Adipocyte (in vitro differentiated cells): ENCODE measurements at places on chromosomes 7 and 10.

DNA sequence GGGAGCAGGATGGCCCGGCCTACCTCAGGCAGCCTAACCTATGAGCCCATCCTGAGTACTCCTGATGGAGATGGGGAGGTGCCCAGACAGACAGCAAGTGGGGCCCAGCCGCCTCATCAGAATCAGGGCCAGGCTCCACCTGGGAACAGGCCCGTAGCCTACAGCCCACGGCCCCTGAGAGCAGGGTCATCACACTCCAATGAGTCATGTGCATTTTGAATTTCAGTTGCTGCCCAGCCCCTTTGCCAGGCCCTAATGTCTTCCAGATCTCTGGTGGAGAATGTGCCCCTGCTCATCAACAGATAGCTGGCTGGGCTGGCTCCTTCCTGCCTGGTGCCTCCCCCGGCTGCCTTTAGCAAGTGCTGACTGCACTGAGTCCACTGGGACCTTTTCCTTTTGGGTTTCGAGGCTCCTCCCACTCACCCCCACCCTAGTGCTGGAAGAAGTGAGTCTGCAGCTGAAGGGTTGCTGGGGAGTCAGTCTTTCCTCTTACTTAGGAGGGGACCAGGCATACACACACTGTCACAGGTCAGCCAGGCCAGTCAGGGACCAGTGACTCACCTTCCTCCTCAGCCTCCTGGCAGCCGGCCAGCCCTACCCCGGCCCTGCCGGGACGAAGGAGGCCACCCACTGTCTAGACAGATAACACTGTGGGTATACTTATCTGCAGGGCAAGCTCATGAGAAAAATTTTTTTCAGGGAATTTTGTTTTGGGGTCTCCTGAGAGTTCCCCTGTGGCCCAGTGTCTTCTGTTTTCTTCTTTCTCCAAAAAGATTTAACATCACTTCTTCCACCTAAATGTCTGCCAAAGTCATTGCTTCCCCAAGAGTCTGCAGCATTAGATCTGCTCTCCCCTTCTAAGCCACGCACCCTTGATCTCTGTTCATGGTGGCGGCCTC, 9.1 kb upstream of the ASIC3 start:
- DNase-seq: peak; percentile 74

DNA sequence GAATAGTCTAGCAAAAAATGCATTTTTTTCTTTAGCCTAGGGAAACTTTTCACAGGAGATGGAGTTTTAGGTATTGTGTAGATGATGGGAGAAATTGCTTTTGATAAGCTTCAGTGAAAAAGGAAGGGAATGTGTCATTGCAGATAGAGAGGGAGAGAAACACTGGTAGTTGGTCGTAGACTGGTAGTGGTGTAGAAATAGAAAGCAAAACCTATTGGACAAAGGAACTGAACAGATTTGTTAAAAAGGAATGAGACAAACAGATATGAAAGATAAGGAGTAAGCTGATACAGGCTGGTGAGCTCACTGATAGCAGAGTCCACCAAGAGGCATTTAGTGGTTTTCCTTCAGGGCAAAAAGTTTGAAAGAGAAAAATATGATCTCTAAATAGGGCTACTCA, 94.3 kb downstream of the ZEB1 start:
- DNase-seq: peak; percentile 42

- no peak for DNase-seq
Observed at GRCh38 chr10:96337106-96337505, 21.7 kb downstream of the OPALIN start.

- no peak for DNase-seq
Observed at GRCh38 chr10:10211409-10211808, 806.3 kb upstream of the CELF2 start.

DNA sequence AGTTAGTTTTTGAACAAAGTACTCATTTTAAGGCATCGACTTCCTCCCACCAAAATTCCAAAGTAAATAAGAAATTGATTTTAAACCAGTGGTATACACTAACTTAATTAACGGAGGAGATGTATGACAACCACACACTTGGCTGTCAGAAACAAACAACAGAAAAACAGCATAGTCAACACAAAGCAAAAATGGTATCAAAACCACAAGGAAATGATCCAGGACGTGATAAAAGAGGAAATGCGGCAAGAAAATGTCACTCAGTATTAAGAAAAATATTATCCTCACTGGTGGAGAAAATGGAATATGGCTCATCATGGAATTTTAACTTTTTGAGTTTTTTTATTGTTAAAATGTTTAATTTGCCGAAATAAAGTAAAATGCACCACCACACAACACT, 17.5 kb downstream of the KIAA1549 start:
- DNase-seq: no peak

DNA sequence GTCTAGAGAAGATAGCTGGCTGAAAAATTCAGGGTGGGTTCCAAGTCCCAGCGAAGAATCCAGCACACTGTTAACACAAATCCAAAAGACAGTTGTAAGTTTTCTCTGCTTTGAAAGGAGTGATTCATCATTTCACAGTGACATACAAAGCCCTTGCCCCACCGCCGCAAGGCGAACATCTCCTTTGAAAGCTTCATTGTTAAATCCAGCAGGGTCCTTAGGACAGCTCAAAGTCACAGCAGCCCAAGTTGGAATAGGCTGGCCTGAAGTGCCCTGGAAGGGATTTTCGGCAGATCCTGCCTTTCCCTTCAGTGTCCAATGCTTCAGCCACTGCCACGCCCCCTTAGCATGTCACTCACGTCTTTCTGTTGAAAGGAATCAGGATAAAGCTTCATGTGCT, 526.1 kb downstream of the CALN1 start:
- no peak for DNase-seq

DNA sequence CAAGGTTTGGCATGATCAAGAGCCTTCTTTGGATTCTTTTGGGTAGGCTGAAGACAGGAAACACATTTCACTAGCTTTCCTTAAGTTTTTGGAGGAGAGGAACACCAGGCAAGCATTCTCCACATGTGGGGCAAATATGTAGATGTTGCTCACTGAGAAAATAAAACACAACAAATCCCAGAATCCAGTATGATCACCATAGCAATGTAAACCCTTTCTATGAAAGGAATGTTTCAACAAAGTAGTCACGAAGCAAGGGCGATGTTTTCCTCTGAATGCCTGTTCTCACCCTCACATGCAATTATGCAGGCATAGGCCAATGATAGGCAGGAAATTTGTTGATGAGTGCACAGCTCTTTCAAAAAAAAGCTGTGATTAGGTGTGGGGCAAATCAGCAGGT, 20.5 kb upstream of the CEP41 start:
- peak; percentile 37 for DNase-seq

- DNase-seq: no peak
Observed at GRCh38 chr7:46613116-46613515, 692.0 kb upstream of the IGFBP3 start.

GRCh38 chr7:12317675-12318074, 86.0 kb downstream of the VWDE start:
- DNase-seq: no peak

DNA sequence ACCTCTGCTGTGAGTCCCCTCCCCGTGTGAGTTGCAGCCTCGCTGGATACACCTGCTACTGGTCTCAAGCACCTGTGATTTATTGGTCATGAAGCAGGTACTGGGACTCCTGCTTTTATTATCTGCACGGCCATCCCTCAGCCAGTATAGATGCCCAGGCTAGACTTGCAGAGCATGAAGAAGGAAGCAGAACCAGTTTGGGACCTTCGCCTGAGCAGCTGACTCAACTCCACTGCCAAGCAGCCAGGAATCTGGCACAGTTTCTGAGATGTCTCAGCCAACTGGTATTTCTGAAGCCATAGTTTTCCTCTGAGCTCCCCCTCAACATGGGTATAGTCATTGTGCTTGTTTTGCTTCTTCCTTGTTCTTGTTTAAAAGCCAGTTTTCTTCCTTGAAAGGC, 28.0 kb upstream of the SLC39A12 start:
- peak; percentile 81 for DNase-seq

GRCh38 chr7:1156782-1157535, 3.0 kb downstream of the ZFAND2A start:
- peak; percentile 24 for DNase-seq

GRCh38 chr7:32223721-32224120, 153.5 kb upstream of the PDE1C start:
- DNase-seq: no peak

GRCh38 chr10:22437620-22438588, 92.6 kb downstream of the SPAG6 start:
- peak; percentile 54 for DNase-seq

DNA sequence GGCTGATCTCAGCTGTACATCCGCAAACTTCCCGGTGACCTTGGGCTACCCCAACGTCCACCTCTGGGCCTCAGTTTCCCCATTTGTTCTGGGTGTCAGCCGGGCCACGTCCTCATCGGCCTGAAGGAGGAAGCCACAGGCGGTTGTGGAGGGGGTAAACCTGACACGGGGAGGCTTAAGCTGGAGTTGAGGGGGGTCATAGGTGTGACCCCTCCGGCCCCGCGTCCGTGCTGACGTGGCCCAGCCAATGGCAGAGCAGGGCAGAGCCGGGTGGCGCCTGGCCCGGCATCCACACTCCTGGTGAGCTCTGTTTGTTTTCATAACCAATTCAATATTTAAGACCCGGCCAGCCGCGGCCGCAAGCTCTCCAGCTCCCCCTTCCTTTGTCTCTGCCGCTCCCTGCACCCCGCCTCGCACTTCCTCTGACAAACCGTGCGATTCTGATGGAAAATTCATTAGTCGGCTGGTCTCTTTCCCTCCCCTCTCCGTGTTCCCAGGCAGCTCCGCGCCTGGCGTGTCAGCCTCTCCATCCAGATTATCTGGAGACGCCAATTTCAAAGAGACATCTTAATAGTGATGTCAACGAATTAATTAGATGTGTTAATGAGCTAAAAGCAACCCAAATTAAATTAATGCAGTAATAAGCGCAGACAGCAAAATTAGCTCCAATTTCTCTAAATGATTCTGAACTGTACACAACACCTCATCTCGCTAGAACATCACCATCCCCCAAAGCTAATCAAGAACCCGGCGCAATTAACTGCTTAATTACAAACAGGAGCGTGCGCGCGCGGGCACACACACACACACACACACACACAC, 55.4 kb downstream of the MICALL2 start:
- peak; percentile 62 for DNase-seq

- DNase-seq: peak; percentile 76
Observed at GRCh38 chr7:83413424-83413823, 235.5 kb downstream of the SEMA3E start.

DNA sequence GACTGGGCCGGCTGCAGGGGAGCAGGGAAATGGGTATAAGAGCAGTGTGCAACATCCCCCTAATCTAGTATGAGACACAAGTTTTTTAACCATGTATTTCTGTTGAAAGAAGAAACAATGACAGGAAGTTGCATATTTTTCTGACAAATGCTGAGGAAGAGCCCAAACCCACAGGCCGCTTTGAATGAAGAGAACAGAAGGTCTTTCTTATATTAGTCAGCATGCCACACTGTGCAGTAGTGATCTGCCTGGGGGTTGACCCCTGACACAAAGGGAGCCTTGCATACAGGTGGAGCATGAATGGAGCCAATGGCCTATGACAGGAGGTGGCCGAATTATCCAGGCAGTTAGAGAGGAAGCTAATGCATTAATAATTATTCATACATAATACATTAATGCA, 518.3 kb downstream of the PLXDC2 start:
- no peak for DNase-seq

GRCh38 chr7:108167460-108167859, 37.3 kb upstream of the LAMB4 start:
- no peak for DNase-seq

- DNase-seq: no peak
Observed at GRCh38 chr7:22066522-22066921, 120.8 kb upstream of the CDCA7L start.

DNA sequence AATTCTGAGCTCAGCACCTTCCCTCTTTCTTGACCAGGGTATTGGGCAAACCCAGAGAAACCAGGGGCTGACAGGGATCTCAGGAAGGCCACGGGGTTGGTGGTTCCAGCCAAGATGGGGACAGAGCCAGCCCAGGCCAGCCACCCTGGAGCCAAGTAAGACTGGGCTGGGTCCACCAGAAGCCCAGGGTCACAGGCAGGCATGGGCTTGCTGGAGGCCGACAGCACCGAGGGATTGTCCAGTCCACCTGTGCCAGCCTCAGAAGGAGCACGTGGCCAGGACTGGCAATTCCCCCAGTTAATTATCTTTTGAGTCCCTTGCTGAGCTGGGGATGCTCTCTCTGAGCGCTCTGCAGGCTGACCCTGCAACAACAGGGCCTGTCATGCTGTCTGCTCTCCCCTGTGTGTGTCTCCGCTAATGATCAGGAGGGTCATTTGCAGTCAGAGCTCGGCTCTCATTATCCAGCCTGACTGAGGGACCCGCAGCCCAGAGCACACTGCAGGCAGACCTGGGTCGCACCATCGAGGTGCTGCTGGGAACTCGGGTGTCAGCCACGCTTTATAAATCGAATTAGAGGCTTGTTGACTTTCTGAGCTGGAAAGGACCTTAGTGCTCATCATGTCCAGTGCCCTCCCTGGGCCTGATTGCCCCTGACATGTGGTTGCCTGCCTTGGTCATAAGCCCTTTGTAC, 69.5 kb upstream of the PPIF start:
- DNase-seq: no peak

GRCh38 chr7:144650439-144650838, 185.4 kb downstream of the TPK1 start:
- DNase-seq: no peak

- no peak for DNase-seq
Observed at GRCh38 chr7:146115548-146115850, 1.1 kb upstream of the CNTNAP2 start.

DNA sequence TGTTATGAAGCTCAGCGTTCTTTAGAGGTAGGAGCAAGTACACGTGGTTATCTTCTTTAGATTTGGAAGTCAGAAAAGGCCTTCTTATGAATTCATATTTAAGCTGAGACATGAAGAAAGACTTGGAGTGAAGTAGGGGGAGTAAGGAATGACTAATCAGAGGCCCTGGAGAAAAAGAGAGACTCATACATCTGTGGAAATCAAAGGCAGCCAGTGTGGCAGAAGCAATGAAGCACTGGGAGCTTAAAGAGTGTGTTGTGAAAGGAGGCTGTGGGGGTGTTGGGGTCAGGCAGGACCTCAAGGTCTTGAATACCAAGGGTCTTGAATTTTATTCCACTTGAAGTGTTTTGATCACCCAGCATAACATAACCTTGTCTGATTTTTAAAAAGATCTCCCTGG, 35.7 kb upstream of the FGL2 start:
- DNase-seq: peak; percentile 70

GRCh38 chr7:138546064-138546619, 86.1 kb downstream of the TRIM24 start:
- no peak for DNase-seq

DNA sequence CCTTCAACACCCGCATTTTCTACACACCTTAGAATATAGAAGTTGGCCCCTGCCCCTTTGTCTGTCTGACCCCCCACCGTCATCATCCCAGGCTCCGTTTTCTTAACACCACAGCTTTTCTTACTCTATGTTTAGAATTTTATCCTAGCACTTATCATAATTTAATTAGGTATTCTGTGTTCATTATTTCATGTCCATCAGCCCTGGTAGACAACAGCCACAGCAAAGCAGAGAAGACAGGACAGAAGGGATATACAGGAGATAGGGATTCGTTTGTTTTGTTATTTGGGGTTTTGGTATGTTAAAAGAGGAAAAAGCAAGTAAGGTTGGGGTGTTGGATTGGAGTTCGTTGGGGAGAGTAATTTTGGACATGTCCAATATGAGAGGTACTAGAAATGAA, 48.8 kb downstream of the ITGA8 start:
- DNase-seq: no peak

- peak; percentile 86 for DNase-seq
Observed at GRCh38 chr7:36372156-36372555, 17.5 kb upstream of the ANLN start.

- DNase-seq: no peak
Observed at GRCh38 chr7:15856311-15856710, 169.8 kb upstream of the MEOX2 start.
